ENCODE measurements at places on chromosomes 4 and X.

DNA sequence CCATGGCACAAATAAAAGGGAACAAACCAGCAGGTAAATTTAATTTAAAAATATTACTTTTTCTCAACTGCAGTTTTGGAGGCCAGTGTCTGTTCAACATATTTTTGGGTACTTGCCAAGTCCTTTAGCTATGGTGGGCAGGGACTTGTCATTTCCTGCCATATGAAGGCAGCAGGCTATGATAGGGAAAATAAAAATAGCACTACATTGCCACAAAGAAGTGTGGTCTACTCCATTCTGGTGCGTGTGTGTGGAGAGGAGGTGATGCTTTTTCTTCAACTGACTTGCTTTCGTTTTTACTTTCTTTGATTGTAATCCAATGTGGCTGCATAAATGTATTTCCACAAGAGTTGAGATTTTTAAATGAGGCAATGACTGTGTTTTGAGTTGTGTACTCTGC is 17.2 kb downstream of the GPR174 start:
- DNase-seq = no peak

GRCh38 chr4:53374777-53375258 is 2.6 kb upstream of the FIP1L1 start:
- no peak for DNase-seq

- no peak for DNase-seq
Measured at GRCh38 chr4:74104145-74104544, 5.2 kb upstream of the CXCL2 start.

DNA sequence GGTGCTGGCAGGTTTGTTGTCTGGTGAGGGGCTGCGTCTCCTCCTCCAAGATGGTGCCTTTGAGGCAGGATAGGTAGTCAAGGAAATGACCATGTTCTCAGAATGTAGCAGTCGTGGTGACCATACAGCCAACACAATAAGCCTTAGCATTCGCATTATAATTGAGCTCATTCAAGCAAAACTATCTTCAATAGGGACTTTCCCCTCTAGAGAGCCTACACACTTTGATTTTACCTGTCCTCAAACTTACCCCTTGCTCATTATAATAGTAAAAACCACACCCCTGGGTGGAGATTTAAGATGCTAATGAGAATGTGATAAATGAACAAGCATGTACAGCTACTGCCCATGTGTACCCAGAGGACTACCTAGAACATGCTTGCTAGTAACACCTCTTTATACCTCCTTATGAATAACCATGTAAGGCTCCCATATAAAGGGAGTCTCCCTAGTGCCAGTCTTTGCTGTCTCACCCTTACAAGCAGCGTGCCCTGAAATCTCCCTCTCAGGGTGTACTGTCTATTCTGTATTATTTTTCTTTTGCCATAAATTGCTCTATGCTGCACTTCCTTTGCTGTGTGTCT is 48.2 kb downstream of the FGFBP1 start:
- DNase-seq = no peak

GRCh38 chr4:101818362-101818761 is 27.8 kb downstream of the BANK1 start:
- DNase-seq = no peak

DNA sequence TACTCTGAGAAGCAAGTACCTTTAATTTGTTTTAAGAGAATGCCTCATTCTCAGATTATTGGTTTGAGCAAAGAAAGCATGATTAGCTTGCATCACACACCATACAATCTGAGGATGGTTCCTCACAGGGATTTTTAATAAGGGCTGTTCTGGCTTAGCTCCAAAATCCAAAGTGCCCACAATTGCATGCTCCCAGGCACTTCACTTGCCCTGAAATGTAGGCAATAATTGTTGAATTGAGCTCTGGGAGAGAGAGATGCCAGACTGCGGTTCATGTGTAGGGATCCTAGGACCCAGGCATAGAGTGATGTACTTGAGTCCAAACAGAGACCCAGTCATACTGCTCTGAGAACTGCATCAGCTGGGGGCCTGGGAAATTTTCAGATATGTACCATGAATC is 358.4 kb upstream of the CXorf51B start:
- DNase-seq = no peak

- no peak for DNase-seq
Measured at GRCh38 chrX:118497180-118497818, 1.7 kb downstream of the DOCK11 start.

DNA sequence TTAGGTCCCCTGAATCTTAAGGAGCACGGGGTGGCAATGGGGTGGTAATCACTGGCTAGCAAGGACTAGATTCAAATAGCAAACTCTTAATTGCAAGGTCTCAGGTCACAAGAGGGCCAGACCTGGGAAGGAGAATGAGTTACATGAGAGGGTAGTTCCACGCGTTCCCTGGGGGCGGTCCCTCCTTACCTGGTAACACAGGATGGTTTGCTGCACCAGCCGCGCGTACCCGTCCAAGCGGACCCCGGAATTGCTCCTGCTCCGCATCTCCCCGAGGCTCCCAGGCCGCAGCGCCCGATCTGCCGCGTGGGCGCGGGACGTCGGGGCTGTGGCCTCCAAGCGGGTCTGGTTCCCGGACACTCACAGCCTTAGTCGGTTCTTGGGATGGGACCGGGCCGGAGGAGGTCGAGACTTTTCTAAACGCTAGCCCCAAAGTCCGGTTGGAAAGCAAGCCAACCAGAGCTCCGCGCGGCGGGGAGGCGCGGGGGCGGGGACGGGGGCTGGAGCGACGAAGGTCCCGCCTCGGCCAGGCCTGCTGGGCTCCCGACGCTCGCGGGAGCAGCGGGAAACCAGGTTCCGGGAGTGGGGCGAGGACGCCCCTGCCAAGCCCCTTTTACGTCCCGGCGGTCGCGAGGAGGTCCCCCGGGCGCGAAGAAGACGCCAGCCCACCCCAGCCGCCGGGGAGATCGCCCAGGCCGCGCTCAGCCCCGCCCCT is at the start of gene PHKA2:
Gene PHKA2, minus strand, starts transcription at position 449 of the 715 bp plus-strand sequence. Its CDS starts 182 bp downstream, at position 267.
- peak; percentile 4 for DNase-seq

DNA sequence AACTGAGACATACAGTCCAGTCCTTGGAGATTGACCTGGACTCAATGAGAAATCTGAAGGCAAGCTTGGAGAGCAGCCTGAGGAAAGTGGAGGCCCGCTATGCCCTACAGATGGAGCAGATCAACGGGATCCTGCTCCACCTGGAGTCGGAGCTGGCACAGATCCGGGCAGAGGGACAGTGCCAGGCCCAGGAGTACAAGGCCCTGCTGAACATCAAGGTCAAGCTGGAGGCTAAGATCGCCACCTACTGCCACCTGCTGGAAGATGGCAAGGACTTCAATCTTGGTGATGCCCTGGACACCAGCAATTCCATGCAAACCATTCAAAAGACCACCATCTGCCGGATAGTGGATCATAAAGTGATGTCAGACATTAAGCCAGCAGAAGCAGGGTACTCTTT is 20.4 kb upstream of the FRMPD3 start:
- no peak for DNase-seq

GRCh38 chrX:77446029-77446585 is 1.1 kb upstream of the FGF16 start:
- DNase-seq = no peak

DNA sequence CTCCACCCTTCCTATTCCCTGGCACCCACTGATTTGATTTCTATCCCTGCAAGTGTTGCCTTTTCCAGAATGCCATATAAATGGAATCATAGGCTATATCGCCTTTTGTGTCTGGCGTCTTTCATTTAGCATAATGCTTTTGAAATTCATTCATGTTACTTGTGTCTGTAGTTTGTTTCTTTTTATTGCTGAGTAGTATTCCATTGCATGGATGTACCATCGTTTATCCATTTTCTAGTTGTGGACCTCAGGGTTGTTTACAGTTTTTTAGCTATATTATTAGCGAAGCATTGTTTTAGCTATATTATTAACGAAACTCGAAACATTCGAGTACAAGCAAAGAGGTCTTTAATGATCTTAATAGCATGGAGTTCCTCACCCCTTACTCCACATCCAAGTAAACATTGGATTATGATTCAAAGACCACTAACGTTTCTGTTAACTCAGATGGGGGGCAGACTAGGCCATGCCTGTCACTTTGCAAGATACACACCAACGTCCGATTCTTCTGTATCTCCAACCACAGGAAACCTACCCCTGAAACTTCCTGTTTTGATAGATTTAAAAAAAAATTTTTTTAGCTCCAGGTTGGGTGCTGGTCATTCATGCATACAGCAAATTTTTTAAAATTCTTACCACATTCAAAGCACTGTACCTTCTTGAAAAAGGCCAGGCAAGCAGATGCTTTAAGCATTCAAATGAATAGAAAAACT is 1.1 kb downstream of the DCK start:
- DNase-seq = no peak

DNA sequence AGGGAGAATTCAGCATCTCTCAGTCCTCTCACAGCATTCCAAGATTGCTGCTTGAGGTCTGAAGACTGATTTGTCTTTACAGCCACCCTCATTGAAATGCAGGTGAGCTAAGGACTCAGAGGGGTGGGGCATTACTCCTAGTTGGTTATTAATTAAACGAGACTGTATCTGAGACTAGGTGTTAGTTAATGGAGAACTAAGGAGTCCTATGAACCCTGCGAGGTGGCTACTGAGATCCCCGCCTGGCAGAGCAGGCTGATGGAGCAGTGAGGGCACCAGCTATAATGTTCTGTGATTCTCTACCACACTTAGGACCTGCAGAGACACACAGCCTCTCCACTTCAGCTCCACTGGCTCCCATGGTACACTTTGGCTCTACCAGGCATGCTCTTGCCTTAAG is 215.3 kb downstream of the MID1IP1 start:
- no peak for DNase-seq

DNA sequence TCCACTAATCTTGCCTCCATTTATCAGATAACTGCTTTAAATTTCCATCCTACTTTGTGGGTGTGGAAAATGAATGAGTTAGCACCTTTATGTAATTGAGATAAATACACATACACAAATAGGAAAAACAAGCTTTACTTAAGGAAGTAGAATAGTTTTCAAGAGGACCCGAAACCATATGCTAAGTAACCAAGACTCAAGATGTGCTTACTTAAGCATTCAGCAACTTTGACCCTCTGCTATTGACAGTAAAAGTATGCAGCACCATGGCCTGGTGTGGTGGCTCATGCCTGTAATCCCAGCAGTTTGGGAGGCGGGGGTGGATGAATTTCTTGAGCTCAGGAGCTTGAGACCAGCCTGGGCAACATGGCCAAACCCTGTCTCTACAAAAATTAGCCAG is 29.9 kb downstream of the RNF175 start:
- DNase-seq = no peak

GRCh38 chr4:14877246-14878225 is 124.7 kb upstream of the CPEB2 start:
- no peak for DNase-seq

GRCh38 chr4:88357262-88357661 is 21.4 kb upstream of the HERC6 start:
- DNase-seq = no peak

- DNase-seq = no peak
Measured at GRCh38 chr4:92566269-92566668, 262.5 kb downstream of the GRID2 start.

DNA sequence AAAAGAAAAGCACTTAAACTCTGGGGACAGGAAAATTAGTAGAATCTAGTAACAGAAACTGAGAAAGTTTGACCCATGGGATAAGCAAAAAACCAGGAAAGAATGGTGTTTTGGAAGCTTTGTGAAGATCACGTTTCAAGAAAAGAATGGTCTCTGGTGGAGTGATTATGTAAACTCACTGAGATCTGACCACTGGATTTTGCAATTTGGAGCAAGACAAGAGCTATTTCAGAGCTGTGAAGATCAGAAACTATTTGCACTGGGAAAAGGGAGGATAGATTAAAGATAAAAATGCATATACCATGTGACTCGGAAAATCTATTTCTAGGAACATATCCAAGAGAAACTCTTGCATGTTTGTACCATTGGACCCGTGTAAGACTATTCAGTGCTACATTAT is 4.3 kb downstream of the TMPRSS11D start:
- DNase-seq = no peak

GRCh38 chr4:115219315-115219860 is 106.0 kb upstream of the NDST4 start:
- no peak for DNase-seq

GRCh38 chrX:40104630-40104984 is 6.8 kb upstream of the BCOR start:
- no peak for DNase-seq

DNA sequence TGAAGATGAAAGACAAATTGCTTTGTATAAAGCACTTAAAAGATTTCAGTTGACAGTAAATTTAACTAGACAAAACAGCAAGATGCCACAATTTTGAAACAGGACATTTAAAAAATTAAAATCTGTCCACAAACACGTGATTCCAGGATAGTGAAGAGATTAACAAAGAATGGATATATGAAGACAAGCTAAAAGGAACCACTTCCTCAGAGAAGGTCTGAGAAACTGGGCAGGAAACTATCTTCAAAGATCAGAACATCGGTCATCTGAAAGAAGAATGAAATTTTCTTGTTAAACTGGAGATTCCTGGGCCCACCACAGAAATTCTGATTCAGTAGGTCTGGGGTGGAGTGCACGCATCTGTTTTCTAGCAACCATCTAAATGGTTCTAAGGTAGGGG is 1.4 kb downstream of the RWDD4 start:
- no peak for DNase-seq

DNA sequence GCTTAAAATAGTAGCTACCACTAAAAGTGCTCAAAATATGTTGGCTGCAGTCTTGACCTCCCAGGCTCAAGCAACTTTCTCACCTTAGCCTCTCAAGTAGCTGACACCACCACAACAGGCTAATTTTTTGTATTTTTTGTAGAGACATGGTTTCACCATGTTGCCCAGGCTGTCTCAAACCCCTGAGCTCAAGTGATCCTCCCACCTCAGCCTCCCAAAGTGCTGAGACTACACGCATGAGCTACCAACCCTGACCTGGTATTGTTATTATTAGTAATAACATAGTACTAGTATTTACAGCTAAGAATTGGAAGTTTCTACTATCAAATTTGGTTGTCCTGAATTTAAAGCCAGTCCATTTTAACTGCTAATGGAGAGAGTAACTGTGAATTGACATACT is 18.0 kb downstream of the STAP1 start:
- no peak for DNase-seq

DNA sequence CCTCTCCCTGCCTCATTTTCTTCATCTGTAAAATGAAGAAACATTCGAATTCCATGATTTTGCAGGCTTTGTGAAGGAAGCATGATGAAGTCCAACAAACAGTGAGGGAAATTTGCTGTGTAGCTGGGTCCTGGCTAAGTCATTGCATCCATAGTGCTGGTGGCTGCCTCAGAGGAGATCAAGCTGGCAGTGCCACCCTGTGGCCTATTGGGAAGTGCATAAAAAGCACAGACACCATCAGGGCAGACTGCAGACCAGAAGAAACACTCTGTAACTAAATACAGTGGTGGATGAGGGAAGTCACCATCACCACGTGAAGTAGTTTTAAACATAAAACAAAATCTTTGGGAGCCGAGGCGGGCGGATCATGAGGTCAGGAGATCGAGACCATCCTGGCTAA is 40.7 kb upstream of the DDX3X start:
- no peak for DNase-seq

DNA sequence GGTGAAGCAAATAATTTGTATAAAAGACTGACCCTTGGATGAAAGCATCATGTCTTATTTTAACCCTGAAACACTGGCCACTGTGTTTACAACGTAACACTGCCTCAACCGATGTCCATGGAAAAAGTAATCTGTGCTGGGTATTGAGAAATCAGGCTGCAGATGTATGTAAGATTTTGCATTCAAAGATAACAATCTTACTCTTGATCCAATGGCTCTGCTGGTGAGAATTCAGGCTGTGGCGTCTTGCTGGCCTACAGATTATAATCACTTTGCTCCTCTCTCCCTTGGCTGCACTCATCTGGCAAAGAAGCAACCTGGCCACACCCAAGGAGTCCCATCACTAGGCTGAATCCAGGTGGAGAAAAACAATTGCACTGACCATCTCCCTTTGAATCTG is 7.5 kb downstream of the ADGRA3 start:
- no peak for DNase-seq

- no peak for DNase-seq
Measured at GRCh38 chrX:144040793-144041192, 156.9 kb downstream of the UBE2NL start.
